B cell (primary cell): ENCODE measurements at places on chromosomes 3 and 15. TPM values are rescaled to one million over a fixed set of nuclear protein-coding genes. Genes with fewer than 3 reads are reported as not detected.
A peak's percentile ranks its signal among the peaks of the same experiment; 100 is the strongest.

The SPPL2A gene
- polyA plus RNA-seq = 34.6 and 37.6 TPM in 2 replicates

- DNase-seq = no peak
- no peak overlapping the region for H3K27ac ChIP-seq
- H3K27me3 ChIP-seq = peaks cover 3% of the 10 kb centered on the region
- H3K4me1 ChIP-seq = peaks cover 2% of the 10 kb centered on the region
Measured at GRCh38 chr15:70354346-70354905, 256.7 kb upstream of the TLE3 start.

The SLC51A gene
- not detected in 2 replicates for polyA plus RNA-seq

The RFTN1 gene
- polyA plus RNA-seq = 32.4 and 42.7 TPM in 2 replicates

GRCh38 chr3:56702490-56703315 is 19.6 kb upstream of the TASOR start:
- H3K27me3 ChIP-seq = no peaks in the 10 kb centered on the region
- no peaks in the 10 kb centered on the region for H3K36me3 ChIP-seq
- no peak overlapping the region for H3K4me3 ChIP-seq
- DNase-seq = peak; percentile 81

- H3K4me3 ChIP-seq = no peak overlapping the region
- no peak for DNase-seq
- H3K27me3 ChIP-seq = no peaks in the 10 kb centered on the region
- H3K27ac ChIP-seq = no peak overlapping the region
Measured at GRCh38 chr3:191020730-191021396, 158.4 kb upstream of the GMNC start.

DNA sequence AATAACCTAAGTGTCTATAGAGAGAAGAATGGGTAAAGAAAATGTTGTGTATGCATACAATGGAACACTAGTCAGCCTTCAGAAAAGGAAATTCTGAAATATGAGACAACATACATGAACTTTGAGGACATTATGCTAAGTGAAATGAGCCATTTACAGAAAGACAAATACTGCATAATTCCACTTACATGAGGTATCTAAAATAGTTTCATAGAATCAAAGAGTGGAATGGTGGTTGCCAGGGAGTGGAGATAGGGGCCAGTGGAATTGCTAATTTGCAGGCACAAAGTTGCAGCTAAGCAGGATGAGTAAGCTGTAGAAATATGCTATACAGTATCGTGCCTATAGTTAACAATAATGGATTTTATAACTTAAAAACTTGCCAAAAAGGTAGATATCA is 779.6 kb upstream of the ARPP21 start:
- no peaks in the 10 kb centered on the region for H3K36me3 ChIP-seq
- no peaks in the 10 kb centered on the region for H3K4me1 ChIP-seq
- H3K27ac ChIP-seq = no peak overlapping the region
- DNase-seq = no peak

The HSPBAP1 gene
- 23.0 and 35.9 TPM in 2 replicates for polyA plus RNA-seq

DNA sequence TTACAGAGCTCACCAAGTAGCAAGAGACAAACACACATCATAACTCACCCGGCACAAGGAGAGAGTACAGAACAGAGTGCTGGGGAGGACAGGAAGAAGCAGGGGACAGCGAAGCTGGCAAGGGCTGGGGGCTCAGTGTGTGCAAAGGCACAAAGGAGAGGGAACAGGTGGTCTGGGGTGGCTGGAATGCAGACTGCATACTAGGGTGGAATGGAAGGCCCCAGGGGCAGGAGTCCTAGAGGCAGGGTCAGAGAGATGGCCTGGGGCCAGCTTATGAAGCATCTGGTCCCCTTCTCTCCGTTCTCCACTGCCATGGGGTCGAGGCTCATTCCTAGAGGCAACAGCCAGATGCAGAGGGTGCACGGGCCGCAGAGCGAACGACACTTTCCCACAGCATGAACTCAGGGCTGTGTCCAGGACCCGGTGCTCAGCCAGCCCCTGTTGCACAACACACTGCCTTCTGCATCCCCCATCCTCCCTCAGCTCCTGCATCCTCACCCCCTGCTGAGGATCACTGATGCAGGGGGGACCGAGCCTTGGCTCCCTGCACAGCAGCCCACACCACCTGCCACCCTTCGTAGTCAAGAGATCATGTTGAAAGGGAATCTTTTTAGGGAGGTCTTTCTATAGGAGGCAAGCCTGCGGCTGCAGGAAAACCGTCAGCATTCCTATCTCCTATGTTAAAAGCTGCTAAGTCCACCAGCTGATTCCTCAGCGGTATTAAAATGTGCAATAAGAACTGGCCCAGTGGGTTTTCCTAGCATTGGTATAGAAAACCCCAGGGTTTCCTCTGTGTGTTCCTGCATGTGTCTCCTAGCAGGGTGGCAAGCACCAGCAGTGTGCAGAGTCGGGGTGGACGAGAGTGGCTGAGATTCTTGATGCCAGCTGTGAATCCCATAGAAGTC is 293.5 kb downstream of the UACA start:
- H3K4me3 ChIP-seq = no peak overlapping the region
- H3K27ac ChIP-seq = no peak overlapping the region
- H3K36me3 ChIP-seq = no peaks in the 10 kb centered on the region
- no peak for DNase-seq

The MOBP gene
- polyA plus RNA-seq = 0.03 and 0.04 TPM in 2 replicates

DNA sequence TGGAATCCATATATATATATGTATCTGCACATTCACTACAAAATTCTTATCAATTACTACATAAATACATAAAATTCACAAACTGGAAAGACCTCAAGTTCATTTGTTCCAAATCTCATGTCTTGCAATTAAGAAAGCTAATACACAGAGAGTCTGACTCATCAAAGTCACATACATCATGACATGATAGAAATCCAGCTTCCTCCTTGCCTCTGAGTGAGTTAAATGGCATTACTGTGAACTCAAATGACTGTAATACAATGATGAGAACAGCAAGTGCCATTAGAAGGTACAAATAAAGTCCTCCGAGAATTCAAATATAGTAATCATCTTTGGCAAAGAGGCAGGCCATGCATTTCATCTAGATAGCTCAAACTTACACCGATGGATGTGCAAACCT is 55.1 kb upstream of the AGTR1 start:
- no peak overlapping the region for H3K4me3 ChIP-seq
- no peaks in the 10 kb centered on the region for H3K36me3 ChIP-seq
- DNase-seq = no peak
- H3K27ac ChIP-seq = no peak overlapping the region

DNA sequence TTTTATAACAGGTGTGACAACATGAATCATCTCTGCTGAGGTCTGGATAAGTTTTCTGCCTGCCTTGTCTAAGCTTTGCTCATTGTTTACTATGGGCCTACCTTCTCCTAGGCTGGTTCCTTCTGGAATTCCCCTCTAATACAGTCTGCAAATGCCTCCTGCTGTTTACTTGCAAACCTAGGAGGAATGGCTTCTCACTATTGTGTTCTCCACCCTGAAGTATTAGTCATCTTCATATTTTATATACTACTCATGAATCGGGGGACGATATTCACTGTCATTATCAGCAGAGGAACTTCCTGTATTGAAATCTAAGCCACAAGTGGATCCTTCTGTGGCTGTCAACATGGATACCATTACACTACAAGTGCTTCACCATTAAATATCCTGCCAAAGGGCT is 154.8 kb downstream of the PLCL2 start:
- no peak overlapping the region for H3K27ac ChIP-seq
- peaks cover 11% of the 10 kb centered on the region for H3K36me3 ChIP-seq
- no peak overlapping the region for H3K4me3 ChIP-seq
- DNase-seq = no peak
- peaks cover 4% of the 10 kb centered on the region for H3K4me1 ChIP-seq

DNA sequence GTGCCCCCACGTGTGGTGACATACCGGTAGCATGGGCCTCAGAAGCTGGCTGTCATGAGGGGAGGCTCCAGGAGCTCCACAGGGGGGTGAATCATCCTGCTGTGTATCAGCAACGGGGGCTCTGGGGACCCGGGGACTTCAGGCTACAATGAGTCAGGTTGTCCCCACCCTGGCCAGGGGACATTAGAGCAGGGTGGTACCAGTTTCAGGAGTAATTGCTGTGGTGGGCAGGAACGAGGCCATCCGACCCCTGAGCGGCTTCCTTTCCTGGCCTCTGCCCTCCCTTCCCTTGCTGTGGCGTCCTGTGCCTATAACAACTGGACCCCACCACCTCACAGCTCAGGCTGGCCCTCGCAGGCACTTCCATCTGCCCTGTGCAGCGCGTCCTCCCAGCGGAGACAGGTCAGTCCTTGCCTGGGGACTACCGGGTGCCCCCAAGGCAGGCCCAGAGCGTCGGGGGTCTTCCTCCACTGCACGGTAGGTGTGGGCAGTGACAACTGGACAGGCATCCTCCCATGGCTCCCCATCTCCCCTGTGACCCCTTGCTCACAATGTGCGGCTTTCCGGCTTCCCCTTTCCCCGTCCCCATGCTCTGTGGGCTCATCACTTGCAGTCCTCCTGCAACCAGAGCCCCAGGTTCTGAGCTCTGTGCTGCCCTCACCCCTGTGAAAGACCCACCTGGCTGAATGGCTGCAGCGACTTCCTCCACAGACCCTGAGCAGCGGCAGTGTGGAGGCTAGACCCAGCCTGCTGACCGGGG is 57.0 kb downstream of the KLF15 start:
- H3K4me3 ChIP-seq = no peak overlapping the region
- H3K36me3 ChIP-seq = no peaks in the 10 kb centered on the region
- H3K4me1 ChIP-seq = no peaks in the 10 kb centered on the region
- no peak for DNase-seq

The ARHGEF26 gene
- polyA plus RNA-seq = not detected in 2 replicates

The FGF12 gene
- 0.03 TPM in 1 of 2 replicates, not detected in the other for polyA plus RNA-seq
